Femur (tissue), 1 donor: ENCODE measurements at places on chromosomes 11 and 22.
A peak's percentile ranks its signal among the peaks of the same experiment; 100 is the strongest.

- peak; percentile 12 for DNase-seq
Measured at GRCh38 chr22:47190276-47190956, 428.0 kb downstream of the TBC1D22A start.

GRCh38 chr11:73359341-73359740 lies 16.9 kb upstream of the RELT start:
- no peak for DNase-seq

DNA sequence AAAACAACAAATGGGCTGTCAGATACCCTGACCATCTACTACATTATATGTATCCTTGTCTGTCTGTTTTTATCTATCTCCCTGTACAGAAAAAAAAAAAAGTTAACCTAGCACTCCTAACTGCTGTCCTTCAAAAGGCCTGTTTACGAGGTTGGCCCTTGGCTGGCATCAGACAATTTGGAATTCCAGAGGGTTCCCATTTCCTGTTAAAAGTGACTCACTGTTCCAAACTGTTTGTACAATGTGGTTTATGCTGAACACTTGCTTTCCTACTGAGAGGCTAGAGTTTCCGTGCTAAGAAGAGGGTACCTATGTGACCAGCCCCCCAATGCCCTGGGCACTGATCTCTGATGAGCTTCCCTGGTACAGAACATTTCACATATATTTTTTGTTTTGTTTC lies 65.9 kb upstream of the HMGXB4 start:
- no peak for DNase-seq

- DNase-seq = no peak
Measured at GRCh38 chr11:67374571-67375281, 1.3 kb upstream of the CLCF1 start.

- DNase-seq = no peak
Measured at GRCh38 chr11:106457727-106458126, 380.3 kb downstream of the AASDHPPT start.

DNA sequence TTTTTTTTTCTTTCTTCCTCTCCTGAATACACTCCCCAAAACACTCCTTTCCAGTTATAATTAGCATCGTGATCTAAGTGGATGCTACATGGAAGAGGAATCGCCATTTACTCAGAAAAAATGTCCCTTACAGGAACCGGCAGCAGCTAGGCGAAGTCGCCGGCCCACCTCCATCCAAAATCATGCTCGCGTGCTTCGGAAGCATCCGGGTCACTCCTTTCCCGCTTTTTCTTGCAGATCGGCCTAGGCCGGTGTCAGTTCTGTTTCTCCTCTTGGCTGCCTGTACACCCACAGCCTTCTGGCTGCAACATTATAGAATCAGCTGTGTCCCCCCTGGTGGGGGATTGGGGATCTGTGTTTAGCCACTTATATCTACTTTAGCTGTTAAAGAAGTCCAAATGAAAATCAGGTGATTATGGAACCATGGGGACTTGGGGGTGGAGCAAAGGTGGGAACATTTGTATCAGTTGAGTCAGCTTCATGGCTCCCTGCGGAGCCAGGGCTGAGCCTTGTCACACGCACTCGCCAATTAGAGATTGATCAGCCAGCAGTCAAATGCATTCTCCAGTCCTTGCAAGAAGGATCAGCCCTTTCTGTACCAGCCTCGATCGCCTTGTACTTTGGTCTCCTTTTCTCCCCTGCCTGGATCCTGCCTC lies 36.3 kb downstream of the ASRGL1 start:
- no peak for DNase-seq

DNA sequence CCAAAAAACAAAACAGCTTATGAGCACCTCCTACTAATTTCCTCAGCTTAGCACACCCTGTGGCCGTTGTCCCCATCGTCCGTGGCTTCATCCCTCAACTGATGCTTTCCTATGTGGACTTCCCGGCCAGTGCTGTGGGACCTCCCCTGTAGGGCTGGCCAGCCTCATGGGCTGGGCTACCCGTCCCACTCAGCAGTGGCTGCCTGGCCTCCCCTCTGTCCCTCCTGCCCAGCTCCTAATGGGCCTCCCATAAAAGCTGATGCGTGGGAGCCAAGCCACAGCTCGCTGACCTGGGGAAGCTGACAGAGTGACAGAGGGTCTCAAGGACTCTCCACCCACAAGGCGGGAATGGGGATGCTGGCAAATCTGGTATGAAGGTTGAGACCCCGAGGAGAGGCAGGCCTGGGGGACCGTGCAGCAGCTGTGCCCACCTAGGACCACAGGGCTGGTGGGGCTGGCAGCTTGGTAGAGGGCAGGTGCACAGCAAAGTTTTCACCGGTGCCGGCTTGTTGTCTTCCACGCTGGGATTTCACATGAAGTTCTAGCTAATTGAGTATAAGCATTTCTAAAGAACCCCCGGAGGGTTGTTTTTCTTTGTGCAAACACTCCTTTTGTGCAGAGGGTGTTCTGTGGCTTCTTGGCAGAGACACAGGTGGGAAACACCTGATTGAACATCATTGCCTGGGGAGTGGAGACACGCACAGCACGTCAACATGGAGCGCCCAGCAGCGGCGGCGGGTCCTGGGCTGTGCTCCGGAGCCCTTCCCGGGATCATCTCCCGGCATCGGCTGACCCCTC lies 23.2 kb downstream of the TBX1 start:
- DNase-seq = peak; percentile 12

DNA sequence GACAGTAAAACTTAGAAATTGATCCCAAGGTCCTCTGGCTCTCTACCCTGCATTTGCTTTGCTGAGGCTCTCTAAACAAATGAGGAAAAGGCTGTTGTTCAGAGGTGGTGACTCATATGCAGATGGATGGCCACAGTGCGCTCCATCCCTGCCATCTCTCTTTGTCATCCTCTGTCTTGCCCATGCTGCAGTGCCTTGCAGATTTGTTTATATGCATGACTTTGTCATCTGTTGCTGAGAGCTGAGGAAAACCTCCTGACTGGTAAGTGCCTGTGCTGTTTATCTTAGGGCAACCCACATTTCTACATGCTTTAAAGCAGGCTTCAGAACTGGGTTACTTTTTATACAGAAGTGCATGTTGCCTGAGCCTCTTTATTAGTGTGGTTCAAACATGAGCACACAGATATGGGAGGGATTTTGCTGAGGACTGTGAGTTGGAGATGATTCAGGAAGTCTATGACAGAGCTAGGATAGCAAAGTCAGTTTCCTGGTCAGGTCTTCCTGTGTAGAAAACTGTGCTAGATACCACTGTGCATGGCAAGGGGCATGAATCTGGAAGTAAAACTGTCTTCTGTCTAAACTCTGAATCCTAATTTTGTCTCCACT lies 57.4 kb downstream of the JAM3 start:
- DNase-seq = no peak

DNA sequence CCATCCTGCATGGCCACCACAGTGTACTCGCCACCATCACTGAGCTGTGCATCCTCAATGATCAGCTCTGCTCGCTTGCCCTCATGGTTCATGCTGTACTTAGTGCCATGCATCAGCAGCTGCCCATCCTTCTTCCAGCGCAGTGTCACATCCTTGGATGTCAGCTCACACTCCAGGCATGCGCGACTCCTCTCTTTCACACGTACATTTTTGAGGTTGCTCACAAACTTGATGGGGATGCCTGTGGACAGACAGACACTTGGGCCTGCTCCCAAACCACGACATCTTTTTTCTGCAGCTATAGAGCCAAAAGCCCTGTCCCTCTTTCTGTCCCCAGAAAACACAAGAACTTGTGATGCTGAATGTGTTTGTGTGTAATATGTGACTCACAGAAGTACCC lies 10.5 kb downstream of the IGSF22 start:
- DNase-seq = no peak

DNA sequence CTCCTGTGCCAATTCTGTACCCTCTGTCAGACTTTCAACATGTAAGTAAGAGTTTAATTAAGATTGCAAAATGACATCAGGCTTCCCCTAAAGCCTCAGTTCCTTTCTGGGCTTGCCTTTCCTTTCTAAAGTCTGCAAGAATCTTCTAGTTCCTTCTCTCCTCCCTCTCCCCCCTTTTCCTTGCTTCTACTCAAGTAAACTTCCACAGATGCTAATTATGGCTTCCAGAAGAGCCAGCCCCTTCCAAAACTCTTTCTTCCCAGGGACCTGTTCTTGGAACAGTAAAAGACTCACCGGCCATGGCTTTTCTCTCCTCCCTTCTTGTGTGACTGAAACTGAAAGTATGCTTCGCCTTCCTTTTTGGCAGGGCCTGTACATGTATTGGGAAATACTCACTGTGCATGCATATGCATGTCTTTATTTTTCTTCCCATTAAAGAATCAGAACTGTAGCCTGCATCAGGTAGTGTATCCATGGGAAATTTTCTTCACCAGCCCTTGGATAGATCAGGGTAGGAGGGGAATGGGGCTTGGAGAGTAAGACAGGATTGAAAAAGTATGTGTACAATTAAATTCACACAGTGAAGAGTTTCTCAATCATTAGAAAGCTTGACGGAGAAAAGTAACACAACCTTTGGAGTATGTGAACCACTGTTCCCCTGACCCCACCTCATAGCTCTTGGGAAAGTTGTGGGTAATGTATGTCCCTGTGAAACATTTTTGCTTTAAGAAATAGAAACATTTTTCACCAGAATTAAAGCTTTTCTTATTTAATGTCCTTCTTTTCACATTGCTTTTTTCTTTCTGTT lies at the start of gene CASP1:
CASP1 (minus strand) TSS at position 332 of the 808 bp plus-strand sequence; CDS start at position 301, 31 bp downstream.
- peak; percentile 65 for DNase-seq

DNA sequence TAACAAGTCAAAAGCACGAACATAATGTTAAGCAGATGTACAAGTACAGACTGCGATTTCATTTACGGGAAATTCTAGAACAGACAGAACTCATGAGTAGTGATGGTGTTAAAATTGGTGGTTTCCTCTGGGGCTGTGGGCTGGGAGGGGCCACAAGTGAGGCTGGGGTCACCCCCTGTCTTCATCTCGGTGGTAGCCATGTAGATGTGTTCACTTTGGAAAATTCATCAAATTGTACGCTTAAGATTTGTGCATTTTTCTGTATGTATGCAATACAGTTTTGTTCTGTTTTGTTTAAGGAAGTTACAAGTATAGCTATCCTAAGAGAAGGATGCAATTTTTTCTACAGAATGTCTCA lies 504 bp upstream of the ASCC2 start:
- no peak for DNase-seq

DNA sequence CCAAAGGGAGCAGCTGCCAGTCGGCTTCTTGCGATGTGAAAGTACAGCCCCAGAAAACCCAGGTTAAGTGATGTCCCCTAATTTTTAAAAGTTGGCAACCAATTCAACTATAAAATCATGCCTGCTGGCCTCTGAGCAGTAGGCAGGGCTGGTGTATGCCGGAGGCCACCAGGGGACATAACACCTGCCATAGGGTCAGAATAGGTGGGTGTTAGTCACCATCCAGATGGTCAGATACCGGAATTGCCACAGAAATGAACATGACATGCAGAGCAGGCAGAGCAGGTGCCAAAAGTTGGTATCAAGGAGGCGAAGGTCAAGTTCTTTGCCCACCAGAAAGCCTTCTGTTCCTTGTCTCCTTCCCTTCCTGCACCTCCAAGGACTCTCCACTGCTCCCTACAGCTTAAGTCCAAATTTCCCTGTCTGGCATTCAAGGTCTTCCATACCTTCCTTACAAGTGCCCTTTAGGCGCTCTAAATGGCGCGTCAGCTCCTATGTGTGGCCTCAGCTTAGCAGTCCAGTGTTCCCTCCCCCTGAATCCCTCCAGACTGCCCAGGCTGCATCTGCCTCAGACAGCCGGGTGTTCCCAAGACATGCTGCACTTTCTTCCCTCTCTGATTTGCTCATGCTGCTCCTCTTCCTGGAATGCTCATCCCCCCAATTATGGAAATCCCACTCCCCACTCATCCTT lies 45.1 kb downstream of the PTPRJ start:
- no peak for DNase-seq

DNA sequence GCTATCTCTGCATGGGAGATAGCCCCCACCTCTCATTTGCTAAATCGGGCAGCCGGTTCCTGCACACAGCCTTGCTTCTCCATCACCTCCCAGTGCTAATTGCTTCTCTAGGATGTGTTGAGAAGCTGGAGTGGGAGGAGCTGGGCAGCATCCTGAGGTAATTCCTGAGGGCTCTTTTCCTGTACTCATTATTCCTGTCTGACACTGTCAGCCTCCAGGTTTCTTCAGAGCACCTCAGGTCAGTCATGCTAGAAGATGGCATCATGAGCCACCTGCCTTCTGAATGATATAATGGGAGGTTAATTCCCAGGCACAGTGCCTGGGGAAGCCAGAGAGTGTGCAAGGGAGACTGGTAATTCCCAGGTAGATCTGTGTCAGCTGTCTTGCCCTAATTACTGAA lies 133.0 kb downstream of the RAB38 start:
- DNase-seq = no peak

GRCh38 chr11:114042234-114042633 lies 17.3 kb upstream of the ZBTB16 start:
- no peak for DNase-seq

- no peak for DNase-seq
Measured at GRCh38 chr11:36441610-36442208, 68.4 kb downstream of the TRAF6 start.

GRCh38 chr11:121890377-121890776 lies 225.6 kb downstream of the BLID start:
- peak; percentile 69 for DNase-seq

DNA sequence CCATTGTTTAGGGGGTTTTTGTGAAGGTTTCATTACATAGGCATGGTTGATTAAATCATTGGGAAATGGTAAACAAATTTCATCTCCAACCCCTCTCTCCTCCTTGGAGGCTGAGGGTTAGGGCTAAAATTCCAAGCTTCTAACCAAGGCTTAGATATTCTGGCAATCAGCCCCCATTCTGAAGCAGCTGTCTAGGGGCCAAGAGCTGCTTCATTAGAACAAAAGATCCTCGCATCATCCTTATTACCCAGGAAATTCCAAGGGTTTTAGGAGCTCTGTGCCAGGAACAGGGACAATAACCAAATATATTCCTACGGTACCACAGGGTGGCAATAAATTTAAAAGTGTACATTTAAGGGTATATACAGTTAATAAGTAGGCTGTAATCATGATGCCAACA lies 22.5 kb upstream of the EED start:
- DNase-seq = no peak

GRCh38 chr11:62782753-62783152 lies 4.4 kb upstream of the TMEM179B start:
- no peak for DNase-seq

DNA sequence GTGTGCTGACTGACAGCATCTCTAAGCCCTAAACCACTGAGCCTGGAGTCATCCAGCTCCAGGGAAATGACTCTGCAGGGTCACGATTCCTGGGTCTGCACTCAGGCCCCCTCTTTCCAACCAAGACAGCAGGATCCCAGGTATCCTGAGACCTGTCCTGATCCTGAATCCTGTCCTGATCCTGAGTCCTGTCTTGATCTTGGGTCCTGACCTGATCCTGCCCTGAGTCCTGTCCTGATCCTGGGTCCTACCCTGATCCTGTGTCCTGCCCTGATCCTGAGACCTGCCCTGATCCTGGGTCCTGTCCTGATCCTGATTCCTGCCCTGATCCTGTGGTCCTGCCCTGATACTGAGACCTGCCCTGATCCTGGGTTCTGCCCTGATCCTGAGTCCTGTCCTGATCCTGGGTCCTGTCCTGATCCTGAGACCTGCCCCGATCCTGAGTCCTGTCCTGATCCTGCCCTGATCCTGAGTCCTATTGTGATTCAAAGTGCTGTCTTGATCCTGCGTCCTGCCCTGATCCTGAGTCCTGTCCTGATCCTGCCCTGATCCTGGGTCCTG lies 1.4 kb upstream of the KRTAP5-6 start:
- no peak for DNase-seq
